ENCODE measurements at places on chromosomes 12 and 14. TPM values are rescaled to one million over a fixed set of nuclear protein-coding genes. Genes with fewer than 3 reads are reported as not detected.

Gene CLEC4C
- not detected for total RNA-seq

Gene SERPINA3
- total RNA-seq, result not detected

Gene KLHL33
- 0.31 TPM for total RNA-seq

Gene OR6C65
- total RNA-seq, result not detected

Gene AQP6
- total RNA-seq, result not detected

Gene GALNT4
- total RNA-seq, result 14.3 TPM

Gene LIN7A
- total RNA-seq, result 14.9 TPM

Gene SLCO1B1
- not detected for total RNA-seq

Gene INHBC
- 0.31 TPM for total RNA-seq

Gene IFNG-AS1
- 1.4 TPM for total RNA-seq

Gene BICDL1
- 37.1 TPM for total RNA-seq

Gene CISTR
- not detected for total RNA-seq

Gene RHEBL1
- total RNA-seq, result 11.6 TPM

Gene GAS2L3
- 1.4 TPM for total RNA-seq

Data from natural killer cell (primary cell).